ENCODE measurements at places on chromosomes 7 and 10. TPM values are rescaled to one million over a fixed set of nuclear protein-coding genes. Genes with fewer than 3 reads are reported as not detected.
A peak's percentile ranks its signal among the peaks of the same experiment; 100 is the strongest.

GRCh38 chr7:92763636-92764423 is 72.5 kb downstream of the CDK6 start:
- peak; percentile 98 for DNase-seq

DNA sequence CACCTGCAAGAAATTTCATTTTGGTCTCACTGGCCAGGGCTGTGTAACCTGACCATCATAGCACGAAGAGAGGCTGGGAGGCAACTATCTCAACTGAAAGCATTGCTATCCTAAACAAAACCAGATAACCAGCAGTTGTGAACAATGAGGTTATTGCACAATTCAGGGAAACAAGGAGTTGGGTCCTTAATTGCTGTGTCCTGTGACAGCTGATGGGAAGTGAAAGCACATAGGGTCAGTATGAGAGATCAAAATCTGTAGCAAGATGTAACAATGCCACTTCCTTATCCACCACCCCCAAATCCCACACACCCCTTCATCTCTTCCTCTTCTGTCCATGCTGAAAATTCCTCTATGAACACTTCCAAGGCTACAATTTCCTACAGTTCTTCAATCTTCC is 80.2 kb downstream of the HTR7 start:
- no peak for DNase-seq

DNA sequence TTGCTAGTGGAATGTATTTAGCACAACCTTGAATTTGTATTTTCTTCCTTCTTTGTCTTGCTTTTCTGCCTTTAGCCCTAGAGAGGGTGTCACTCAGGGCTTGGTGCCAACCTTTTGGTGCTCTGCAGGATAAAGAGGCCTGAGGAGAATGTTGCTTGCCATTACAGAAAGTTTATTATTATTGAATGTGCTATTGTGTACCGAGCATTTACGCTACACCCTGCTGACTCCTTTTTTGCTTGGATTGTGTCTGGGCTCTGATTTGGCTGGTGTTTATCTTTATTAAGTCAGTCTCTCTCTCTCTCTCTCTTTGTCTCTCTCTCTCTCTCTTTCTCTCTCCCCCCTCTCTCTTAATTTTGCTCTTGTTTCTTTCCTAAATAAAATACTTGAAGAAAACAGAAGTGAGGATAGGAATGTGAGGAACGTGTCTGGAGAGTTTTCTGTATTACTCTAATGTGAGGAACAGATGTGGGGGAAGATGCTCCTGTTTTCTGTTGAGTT is 284.4 kb upstream of the PHYHIPL start:
- DNase-seq, result no peak

DNA sequence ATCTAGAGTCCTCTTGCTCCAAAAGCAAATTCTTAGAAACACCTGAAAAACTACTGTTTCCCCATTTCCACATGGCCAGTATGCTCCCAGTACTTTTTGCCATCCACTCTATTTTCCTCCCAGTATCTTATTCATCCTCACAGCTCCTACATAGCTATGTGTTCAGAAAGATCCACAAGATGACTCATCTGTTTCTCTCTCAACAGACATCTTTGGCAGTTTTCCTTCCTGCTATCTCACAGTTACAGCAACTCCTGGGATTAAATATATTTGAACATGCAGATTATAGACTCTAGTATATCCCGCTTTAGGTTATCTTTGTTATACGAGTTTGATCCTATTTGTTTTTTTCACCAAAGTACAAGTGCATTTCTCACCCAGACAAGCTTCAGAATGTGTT is 675.6 kb upstream of the POT1 start:
- DNase-seq, result peak; percentile 42

BUD31 gene
- 121 TPM for total RNA-seq

DNA sequence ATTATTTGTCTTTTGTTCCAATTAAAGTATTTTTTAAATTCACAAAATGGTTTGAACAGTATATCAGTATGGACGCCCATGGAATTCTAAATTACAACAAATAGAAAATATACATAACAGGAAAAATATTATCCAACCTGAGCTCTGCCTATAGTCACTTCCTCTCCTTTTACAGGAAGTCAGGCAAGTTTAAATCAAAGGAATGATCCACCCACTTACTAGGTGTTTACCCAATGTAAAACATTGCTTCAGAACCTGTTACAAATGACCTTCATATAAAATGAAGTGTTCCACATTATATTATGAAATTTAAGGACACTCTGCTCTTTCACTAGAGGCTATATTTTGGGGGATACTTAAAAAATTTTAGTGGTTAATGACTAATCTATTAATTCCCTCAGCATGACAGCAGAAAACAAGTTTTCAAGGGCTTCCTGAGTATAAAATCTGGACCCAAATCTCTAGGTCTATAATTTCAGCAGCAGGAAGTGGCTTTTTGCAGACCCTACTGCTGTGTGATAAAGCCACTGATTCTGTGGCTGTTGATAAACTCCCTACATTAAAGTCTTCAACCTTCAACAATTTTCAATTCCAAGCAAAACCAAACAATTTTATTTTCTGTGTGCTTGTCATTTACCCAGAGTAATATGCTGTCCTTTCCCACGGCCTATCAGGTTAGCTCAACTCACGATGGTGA is 722.6 kb downstream of the GATA3 start:
- peak; percentile 45 for DNase-seq

DNA sequence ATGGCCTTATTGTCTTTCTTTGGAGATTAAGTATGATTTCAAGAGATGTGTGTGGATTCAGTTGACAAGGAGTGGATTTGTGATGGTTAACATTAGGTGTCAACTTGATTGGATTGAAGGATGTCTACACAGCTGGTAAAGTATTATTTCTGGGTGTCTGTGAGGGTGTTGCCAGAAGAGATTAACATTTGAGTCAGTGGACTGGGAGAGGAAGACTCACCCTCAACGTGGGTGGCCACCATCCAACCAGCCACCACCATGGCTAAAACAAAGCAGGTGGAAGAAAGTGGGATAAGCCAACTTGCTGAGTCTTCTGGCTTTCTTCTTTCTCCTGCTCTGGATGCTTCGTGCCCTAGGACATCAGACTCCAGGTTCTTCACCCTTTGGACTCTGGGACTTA is 76.1 kb downstream of the GPR37 start:
- DNase-seq, result peak; percentile 30

NOLC1 gene
- 56.6 TPM for total RNA-seq

GRCh38 chr10:78634835-78635234 is 433.9 kb upstream of the ZMIZ1 start:
- DNase-seq, result no peak

PIP gene
- total RNA-seq, result not detected

- no peak for DNase-seq
Measured at GRCh38 chr7:40865441-40866233, 730.8 kb downstream of the SUGCT start.

GRCh38 chr10:55358539-55358938 is 557.5 kb upstream of the PCDH15 start:
- DNase-seq, result no peak

DNA sequence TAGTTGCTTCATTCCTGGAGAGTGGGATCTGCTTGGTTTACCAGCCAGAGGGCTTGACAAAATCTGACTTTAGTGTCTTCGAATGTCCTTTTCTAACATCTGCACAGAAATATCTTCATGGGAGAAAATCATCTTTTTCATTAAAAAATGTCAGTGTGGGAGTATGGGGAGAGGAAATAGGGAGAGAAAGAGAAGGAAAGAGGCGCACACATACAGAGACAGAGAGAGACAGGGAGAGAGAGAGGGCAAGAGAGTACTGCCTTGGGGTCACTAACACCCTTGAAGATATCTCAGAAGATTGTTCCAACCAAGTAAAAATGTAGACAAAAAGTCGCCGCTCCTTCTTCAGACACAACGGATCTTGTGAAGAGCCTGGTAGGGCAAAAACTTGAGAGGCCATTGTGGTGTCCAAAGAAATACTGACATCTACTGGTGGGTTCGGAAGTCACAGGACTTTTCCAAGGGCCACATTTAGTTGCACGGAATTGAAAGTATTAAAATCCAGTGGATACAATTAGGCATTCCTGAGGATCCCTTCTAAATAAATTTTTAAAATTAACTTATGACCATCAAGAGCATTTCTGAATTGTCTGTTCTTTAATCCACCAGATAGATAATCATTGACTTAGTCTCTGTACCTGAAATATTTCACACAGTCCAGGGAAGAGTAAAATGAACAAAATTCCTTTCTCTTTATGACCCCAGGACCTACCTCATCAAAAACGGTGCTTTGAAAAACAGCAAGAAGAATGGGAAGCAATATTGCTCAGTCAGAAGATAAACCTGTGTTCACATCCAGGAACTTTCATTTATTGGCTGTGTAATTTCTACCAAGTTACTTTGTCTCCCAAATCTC is 29.7 kb downstream of the VIM start:
- DNase-seq, result peak; percentile 62

- DNase-seq, result no peak
Measured at GRCh38 chr10:23868121-23868520, 340.8 kb upstream of the KIAA1217 start.

- no peak for DNase-seq
Measured at GRCh38 chr7:50119815-50120637, 27.0 kb upstream of the ZPBP start.

CLDN15 gene
- 2.1 TPM for total RNA-seq

DNA sequence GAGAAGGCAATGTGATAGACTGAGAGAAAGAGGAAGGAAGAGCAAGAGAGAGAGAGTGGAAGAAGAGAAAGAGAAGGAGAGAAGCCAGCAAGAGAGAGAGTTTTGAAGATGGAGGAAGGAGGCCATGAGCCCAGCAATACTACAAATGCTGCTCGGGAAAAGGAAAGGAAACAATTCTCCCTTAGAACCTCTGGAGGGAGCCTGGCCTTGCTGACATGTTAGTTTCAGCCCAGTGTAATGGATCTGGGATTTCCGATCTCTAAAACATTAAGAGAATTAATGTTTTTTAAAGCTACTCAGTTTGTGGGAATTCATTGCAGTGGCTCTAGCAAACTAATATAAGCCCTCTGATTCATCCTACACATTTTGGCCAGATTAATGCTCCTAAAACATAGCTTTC is 206.8 kb upstream of the MTPN start:
- DNase-seq, result peak; percentile 0

DNA sequence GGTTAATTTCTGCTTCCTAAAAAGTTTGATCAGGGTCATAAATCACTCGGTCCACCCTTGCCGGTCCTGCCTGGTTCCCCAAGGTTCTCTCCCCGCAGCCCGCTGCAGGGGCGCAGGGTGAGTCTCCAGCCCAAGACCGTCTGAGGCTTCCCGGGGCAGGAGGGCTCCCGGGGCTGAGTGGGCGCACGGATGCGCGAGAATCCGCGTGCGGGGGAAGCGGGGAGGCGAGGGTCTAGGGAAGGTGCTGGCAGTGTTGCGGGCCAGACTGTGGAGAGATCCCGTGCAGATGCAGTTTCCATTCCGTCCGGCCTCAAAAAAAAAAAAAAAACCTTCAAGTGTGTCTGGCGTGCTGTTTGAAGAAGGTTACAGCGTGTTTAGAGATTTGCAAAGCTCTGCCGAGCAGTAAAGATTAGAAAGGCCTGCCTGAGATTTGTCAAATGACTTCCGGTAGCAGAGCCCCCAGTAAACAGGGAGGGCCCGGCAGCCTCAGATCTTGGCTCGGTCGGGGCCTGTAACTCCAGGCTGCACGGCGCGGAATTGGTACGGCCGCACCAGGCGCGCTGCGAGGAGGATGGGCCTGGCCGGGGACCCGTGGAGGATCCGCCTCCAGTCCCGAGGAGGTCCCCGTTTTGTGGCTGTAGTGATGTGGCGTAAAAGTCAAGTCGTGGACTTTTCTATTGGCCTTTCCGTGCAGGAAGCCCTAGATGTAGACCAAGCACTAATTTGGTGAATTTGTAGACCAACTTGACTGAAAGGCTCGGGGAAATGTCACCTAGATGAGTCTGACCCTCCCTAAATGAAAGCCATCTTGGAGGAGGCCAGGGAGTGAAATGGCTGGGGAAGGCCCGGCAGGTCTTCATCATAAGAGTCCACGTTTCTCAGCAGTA is 293.2 kb upstream of the NFE2L3 start:
- no peak for DNase-seq

DNA sequence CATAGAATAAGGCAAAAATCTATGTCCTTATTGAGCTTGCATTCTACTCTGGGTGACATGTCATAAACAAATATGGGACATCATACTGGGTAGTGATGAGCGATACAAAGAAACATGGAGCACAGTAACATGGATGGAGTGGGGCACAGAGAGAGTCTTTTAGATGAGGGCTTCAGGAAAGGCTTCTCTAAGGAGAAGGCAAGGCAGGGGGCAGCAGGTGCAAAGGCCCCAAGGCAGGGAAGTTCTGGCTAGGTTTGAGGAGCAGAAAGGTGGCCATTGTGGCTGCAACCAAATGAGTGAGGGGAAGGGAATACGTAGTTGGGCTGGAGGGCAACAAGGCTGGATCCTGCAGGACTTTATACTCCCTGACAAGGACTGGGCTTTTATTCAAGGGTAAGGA is 211.4 kb downstream of the HERPUD2 start:
- no peak for DNase-seq

GRCh38 chr7:27142580-27143022 is 880 bp downstream of the HOXA5 start:
- DNase-seq, result no peak

UPK3BL1 gene
- total RNA-seq, result 122 TPM

- DNase-seq, result no peak
Measured at GRCh38 chr7:1856161-1856887, 186.2 kb downstream of the ELFN1 start.

SPAM1 gene
- total RNA-seq, result not detected

DNA sequence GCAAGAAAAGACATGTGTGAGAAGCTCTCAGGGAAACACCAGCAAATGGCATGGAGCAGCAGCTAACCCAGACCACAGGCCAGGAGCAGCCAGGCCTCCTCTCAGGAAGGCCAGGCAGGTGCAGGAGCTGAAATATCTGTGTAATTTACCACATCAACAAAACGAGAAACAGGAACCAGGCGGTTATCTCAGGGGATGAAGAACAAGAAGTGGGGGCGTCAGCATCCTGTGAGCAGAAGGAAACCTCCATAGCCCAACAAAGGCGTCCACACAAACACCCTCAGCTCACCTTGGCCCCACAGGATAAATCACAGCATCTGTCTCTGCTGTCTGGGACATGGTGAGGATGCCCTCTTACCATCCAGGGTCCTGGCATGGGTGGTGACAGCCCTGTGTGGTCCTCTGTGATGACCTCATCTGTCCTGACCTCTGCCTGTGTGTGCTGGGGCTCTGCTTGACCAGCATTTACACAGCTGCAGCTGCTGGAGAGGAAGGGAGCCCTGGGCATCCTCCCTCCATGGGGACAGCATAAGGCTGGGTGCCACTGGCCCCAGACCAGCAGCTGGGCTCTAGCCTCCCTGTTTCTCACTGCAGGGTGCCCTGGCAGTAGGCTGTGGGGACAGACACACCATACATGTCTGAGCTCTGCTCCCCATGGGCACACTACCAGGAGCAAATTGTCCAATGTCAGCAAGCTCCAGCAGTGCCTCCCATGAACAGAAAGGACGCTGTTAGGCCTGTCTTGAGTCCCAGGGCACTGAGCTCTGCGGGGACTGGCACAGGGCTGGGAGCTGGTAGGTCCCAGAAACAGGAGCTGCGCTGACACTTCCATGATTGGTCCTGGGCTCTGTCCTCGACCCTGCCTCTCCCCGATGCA is 34.6 kb downstream of the ANXA8 start:
- no peak for DNase-seq

DNA sequence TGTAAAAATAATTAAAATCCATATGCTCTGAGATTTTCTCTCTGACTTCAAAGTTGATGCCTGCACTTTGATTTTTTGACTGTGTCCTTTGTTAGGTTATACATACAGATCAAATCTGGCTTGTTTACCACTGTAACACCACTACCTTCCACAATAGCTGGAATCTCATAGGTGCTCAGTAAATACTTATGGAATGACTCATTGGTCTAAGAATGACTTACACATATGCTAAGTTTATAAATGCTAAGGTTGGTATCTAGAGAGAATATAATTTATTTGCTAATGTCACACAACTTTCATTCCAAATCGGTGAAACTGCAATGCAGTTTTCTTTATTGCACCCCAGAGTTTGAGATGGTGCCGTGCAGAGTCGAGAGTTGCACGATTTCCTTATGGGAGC is 578.5 kb downstream of the SH2D4B start:
- peak; percentile 61 for DNase-seq
